Stimulated activated CD8-positive, alpha-beta memory T cell treated with anti-CD3 and anti-CD28 coated beads, Interleukin-4, amount 100 ng/mL, for 4 hours (primary cell): ENCODE measurements at places on chromosomes 4 and X.

DNA sequence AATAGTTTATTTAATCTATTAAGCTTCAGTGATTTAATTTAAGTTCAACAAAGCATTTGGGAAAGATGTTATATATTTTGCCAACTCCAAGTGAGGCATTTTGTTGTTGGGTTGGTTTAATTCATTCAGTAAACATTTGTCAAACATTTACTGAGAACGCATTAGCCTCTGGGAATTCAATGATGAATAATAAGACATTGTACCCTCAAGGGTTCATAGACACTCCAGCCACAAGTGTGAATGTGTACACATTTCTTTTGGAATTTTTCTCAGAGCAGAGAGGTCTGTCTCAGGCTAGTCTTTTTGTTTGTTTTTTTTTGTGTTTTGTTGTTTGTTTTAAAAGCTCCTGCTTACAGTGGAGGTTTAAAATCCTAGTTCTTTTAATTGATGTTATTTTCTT, 203.9 kb downstream of the SOWAHB start:
- DNase-seq = no peak

- no peak for DNase-seq
Observed at GRCh38 chr4:18578307-18578706, 556.8 kb upstream of the LCORL start.

DNA sequence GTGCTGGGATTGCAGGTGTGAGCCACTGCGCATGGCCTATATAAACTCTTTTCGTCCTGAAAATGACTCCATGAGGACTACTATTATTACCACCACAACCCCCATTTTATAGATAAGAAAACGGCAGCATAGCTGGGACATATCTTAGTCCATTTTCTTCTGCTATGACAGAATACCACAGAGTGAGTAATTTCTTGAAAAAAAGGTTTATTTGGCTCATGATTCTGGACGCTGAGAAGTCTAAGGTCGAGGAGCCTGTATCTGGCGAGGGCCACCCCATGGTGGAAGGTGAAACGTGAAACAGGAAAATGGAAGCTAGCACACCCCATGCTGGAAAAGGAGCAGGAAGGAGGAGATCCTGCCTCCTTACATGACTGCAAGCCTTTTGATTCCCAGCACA, 68.9 kb downstream of the SMIM20 start:
- no peak for DNase-seq

DNA sequence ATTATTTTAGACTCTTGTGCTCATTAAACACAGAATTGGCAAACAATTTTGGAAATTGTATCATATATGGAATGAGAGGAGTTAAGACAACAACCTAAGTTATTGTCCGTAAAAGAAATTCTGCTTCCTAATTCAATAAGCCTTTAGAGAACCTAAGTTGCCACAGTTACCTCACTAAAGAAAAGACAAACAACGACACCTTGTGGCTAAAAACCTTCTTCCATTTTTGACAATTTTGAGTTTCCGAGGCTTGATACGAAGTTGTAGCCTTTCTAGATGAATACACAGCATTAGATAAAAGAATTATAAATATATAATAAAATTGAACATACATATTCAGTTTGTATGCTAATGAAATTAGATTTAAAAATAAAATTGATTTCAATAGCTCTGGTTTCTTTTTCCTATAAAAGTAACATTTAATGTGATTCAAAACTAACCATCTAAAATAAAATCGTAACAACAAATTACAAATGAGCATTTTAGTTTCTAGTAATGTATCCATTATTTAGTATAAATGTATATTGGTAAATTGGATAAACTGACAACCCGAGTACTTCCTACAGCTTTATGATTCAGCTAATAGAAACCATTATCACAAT, 275.1 kb downstream of the GPM6A start:
- DNase-seq = no peak

DNA sequence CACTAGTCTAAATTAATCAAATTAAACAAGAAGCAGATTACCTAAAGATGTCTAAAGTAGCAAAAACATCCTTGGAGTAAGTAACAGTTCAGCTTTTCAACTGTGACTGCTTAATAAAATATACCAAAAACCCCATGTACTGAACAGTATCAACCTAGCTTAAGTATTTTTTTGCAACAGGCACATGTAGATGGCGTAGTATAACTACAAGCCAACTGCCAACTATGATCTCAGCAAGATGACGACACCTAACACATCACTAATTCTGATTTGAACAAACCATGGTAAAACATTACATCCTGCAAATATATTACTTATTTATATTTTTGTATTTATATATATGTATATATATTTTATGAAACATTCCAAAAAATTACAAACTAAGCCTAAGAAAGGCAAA, 24.5 kb downstream of the DHX15 start:
- DNase-seq = no peak

- no peak for DNase-seq
Observed at GRCh38 chr4:120761070-120761469, 161.5 kb downstream of the PRDM5 start.

GRCh38 chrX:29841750-29842149, 373.6 kb upstream of the MAGEB2 start:
- DNase-seq = no peak

DNA sequence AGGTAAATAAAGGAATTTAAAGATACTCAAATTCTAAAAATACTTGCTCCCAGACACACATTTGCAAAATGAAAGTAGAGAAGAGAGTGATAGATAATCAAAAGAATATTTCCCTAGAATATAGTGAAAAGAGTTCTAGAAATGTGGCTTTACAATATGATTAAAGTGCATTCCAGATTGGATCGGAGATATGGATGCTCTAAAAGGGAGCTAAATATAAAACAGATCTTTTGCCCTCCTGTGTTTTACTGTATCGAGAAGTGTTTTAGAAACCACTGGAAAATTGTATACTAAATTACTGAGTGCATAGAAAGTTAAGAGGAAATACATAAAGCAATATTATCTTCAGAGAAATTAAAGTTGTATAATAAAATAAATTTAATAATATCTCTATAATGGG, 1392.0 kb downstream of the TECRL start:
- DNase-seq = no peak

DNA sequence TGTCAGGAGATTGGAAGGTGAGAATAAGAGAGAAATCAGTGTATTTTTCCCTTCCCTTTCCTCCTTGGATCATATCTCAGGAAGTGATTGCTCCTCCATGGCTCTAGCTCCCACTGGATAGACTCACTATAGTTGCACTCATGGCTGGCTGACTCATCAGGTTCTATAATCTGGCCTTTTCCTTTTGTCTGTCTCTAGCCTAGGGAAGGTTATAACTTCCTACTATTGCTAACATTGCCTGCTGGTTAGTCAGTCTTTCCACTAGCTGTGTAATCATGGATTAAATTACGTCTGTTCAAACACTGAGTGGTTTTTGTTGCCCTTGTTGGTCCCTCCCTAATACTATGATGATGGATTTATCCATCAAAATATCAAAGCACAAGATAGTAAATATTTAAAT, 195.5 kb upstream of the VEGFC start:
- DNase-seq = no peak

DNA sequence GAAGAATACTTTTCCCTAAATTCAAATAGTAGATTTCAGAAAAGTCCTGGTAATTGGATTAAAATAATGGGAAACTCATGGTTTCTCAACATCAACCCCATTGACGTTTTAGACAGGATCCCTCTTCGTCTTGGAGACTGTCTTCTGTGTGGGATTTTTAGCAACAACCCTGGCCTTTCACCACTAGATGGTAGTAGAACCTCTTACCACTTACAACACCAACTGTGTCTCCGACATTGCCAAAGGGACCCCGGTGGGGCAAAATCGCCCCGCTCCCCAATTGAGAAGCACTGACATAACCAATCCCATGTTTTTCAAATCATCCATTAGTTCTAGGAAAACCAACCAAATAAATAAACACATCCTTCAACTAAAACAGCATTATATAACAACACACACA, 16.9 kb upstream of the ANOS1 start:
- no peak for DNase-seq

GRCh38 chr4:161604516-161605300, 559.1 kb downstream of the FSTL5 start:
- no peak for DNase-seq

DNA sequence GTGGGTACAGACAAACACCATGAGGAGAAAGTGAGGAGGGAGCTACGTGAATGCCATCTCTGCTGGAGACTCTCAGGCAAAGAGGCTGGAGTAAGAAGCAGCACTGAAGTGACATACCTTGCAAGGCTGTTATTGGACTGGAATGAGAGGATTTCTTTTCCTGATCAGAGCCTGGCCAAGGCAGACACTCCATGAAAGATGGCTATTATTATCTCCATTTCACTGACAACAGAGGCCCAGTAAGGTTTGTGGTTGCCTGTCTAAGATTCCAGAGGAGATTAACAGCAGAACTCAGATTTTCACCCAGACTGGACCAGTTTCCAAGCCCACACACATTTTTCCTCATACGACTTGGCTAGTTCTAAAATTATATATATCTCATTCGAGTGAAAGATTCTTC, 162.0 kb upstream of the EOLA2 start:
- no peak for DNase-seq

GRCh38 chr4:20612313-20612712, 87.9 kb upstream of the PACRGL start:
- DNase-seq = no peak

GRCh38 chrX:43589735-43590134, 66.4 kb upstream of the MAOA start:
- DNase-seq = no peak

- DNase-seq = no peak
Observed at GRCh38 chr4:111453216-111453615, 692.0 kb upstream of the FAM241A start.

GRCh38 chrX:87687703-87688102, 170.1 kb downstream of the KLHL4 start:
- DNase-seq = no peak

DNA sequence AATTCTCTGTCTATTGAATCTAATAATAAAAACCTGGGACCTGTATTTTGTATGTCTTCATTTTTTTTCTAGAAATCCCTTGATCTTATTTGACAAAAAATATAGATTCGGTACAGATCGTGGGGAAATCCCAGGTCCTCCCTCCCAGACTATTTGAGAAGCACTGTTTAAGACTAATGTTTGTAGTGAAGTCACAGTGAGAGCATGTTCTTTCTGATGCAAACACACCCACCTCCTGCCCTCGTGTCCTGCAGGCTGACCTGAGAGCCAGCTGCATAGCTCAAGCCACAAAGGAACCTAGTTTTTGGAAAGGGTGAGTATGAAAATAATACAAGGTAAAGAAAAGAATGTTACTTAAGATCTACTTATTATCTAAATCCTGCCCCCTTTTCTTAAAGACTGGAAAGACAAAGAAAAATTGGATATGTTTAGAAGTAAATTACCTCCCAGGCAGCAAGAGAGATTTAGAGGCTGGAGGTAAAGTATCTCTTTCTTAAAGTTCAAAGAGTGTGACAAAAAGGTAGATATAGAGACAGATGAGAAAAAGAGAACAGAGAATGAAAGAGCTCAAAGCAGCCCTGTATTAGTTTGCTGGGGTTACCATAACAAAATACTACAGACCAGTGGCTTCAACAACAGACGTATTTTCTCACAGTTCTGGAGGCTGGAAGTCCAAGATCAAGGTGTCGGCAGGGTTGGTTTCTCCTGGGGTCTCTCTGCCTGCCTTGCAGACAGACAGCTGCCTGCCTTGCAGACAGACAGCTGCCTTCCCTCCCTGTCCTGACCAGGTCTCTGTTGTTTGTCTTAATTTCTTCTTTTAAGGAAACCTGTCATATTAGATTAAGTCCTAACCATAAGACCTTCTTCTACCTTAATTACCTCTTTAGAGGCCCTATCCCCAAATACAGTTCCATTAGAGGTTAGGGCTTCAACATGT, 20.4 kb upstream of the DCTD start:
- no peak for DNase-seq

DNA sequence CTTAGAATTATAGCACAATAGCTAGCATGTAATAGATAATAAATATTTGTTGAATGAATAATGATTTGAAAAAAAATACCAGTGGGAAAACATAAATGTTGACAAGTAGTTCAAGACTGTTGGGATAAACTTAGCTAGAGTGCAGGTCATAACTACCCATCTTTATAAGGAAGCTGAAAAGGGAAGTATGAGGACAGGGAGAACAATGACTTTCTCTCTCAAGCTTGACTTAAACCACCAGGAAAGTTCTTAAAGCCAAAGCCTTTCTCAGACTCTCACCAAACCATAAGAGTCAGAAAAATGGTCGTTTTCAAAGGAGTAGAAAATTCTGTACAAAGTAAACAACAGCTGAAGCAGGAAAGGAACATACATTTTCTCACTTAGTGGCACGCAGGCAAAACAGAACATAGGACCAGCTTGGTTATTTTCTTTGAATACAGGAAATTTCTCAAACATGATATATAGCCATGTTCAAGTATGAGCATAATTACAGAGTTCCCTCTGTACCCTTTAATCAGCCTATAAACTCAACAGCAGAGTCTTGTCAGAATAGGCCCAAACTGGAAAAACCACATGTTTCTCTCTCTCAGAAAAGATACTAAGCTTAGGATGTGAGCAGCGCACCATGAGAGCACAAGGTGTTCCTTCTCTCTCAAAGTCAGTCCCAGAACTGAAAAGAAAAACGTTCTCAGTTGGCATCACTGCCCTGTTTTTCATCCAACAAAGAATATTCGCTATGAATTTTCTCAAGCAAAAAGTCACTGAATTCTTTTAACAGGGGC, 28.7 kb downstream of the MAPK10 start:
- no peak for DNase-seq

DNA sequence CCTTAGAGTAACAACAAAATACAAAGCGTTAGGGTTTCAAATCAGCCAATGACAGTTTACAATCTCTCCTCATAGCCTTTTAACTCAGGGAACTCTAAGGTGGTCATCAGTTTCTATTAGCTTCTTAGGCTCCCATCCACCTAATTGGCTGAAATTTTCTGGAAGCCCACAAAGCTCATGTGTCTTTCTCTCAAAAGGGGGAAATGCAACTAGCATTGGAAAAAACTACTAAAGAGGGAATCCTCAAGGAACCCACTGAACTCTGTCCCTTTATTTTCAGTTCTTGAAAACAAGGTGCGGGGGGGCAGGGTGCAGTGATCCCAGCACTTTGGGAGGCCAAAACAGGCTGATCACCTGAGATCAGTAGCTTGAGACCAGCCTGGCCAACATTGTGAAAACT, 56.4 kb downstream of the PDGFC start:
- no peak for DNase-seq

GRCh38 chr4:97892592-97893266, 250.5 kb downstream of the STPG2 start:
- DNase-seq = no peak

- DNase-seq = no peak
Observed at GRCh38 chr4:186248643-186249042, 17.3 kb upstream of the F11 start.

DNA sequence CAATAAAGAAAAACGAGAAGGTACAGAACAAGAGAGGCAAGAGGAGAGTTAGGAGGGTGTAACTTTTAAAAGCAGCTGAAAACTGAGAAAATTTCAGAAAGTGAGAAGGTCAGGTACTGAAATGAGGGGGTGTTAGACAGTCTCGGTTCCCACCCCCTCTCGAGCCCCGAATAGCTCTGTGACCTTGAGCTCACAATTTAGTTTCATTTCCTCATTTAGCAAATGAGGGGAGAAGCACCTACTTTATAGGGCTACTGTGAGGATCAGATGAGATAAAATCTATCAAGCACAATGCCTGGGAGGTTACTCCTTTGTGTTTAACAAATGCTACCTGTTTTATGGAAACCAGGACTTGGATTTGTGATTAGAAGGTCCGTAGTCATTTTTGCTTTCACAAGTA, 4.9 kb downstream of the UGT8 start:
- no peak for DNase-seq
